ENCODE measurements at places on chromosomes 7 and 10.

DNA sequence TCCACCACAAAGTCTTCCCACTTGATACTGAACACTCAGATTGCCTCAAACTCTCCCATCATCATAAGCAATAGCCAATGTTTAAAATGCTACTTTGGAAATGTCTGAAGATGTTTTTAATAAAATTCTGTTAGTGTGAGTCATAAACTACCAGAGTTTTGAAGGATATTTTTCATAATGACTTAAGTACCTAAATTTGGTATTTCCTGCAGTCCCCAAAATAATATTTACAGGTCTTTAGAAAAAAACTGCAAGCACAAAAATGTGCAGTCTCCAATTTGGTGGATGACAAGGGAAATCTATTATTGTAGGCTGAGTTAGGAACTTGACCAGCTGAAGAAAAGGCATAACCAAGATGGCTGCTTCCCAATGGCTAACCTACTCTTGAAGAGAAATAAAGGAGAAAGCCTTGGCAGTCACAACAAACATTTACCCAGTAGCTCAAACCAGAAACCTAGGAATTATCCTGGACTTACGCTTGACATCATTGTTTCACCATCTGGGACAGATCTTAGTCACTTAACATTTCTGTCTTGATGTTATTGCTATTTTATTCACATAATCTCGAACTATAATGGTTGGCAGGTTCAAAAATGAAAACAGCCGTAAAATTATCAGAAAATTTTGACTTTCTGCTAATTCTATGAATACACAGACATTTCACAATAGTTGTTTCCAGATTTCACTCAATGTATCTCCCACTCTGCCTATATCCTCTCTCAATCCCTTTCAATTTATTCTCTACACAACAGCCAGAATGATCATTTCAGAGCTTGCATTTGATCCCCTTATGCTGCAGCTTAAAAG, 111.2 kb upstream of the STEAP1B start:
- no peak for DNase-seq

GRCh38 chr10:50625649-50626132, 1.9 kb upstream of the SGMS1 start:
- DNase-seq: no peak

DNA sequence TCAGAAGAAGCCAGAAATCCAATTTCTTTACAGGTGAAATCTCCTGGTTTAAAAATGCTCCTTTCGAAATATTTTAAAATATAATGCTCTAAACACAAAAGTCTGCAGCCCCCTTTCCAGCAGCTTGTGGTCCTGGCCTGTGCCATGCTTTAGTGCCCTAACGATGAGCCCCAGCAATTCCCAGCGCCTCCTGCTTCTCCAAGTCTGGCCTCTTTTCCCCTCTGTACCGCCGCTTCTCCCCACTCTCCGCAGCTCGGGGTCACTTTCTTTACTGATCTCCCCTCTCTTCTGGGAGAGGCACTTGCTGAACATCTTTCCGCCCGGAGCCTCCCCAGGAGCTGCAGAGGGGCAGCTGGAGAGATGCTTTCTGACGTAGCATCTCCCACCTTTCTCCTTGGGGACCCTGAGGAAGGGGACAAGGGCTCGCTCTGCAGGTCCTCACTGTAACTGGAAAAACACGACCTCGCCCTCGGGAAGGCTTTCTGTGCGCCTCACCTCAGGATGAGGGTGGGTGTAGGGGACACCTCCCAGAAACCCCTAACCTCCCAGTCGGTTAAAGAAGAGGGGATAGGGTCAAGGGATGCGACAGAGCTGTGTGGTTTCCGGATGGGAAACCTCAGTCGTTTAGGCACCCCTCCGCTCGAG, 565 bp upstream of the INA start:
- no peak for DNase-seq

- DNase-seq: no peak
Observed at GRCh38 chr7:93407239-93407638, 167.3 kb downstream of the CALCR start.

GRCh38 chr7:105352018-105352612, 36.6 kb downstream of the SRPK2 start:
- DNase-seq: no peak

DNA sequence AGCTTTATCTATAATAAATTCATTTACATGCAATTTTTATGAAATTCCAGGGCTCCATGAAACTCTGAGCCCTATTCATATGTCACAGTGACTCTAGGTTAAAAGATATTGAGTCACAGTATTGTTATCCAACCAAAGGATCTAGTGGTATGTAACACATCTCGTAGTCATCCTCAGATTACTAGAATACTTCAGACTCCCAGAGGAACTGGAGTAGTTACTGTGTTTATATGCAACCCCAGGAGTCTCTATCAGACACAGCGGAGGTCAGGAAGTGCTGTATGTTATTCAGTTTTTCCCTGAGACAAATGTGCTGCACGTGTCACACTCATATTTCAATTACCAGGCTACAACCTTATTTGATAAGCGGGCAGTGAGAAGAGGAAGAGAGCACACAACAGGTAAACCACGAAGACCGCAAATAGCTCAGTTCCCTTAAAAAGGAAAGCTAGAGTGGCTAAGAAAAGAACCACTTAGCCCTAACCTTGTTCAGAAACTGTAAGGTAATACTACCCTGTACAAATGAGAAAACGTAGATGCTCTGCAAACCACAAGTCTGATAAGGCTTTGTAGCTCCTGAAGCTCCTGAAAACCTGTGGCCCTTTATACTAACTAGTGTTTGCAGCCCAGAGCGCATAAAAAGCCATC, 114.0 kb upstream of the CNTNAP2 start:
- no peak for DNase-seq

DNA sequence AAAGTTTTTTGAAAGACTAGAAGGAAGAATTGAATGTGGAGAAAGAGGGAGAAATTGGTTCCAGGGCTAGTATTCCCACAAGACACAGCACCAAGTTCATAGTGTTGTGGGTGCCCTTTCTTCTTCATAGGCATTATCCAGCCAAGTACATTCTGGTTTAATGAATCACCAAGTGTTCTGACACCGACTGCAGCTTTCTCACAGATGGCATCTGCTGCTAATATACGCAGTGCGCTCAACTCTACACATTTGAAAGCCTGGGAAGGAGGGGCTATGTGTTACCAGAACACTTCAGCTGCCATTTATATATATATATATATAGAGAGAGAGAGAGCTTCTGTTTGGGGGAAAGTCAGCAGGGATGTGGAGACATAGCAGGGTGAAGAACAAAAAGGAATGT, 1168.4 kb downstream of the GATA3 start:
- no peak for DNase-seq
